ENCODE measurements at places on chromosomes 7 and 10. TPM values are rescaled to one million over a fixed set of nuclear protein-coding genes. Genes with fewer than 3 reads are reported as not detected.

MRLN gene
- not detected for total RNA-seq

FGL2 gene
- 1.3 TPM for total RNA-seq

FAM131B gene
- 3.4 TPM for total RNA-seq

PKD2L1 gene
- total RNA-seq = not detected

WNT8B gene
- not detected for total RNA-seq

TRIM73 gene
- 0.18 TPM for total RNA-seq

CALML5 gene
- not detected for total RNA-seq

SIRT1 gene
- 20.6 TPM for total RNA-seq

ZFYVE27 gene
- 12.8 TPM for total RNA-seq

LEP gene
- not detected for total RNA-seq

FFAR4 gene
- total RNA-seq = not detected

C7orf57 gene
- total RNA-seq = not detected

- peak; percentile 43 for DNase-seq
- peaks cover 6% of the 10 kb centered on the region for H3K36me3 ChIP-seq
- H3K4me3 ChIP-seq = peak within 1 kb of the TSS; percentile 64
- no peaks in the 10 kb centered on the region for H3K27me3 ChIP-seq
- peaks cover 7% of the 10 kb centered on the region for H3K4me1 ChIP-seq
Measured at GRCh38 chr7:128030654-128031611, at the start of gene LRRC4. LRRC4 (minus strand) TSS chr7:128031437; CDS start chr7:128030640, 797 bp downstream.

GRCh38 chr10:484925-485661 is 204.4 kb downstream of the DIP2C start:
- H3K4me3 ChIP-seq = peak overlapping the region; percentile 37
- H3K27me3 ChIP-seq = no peaks in the 10 kb centered on the region
- peaks cover 24% of the 10 kb centered on the region for H3K36me3 ChIP-seq
- H3K4me1 ChIP-seq = peaks cover 2% of the 10 kb centered on the region
- DNase-seq = no peak
- H3K27ac ChIP-seq = 0 out of 2 replicates have a peak overlapping the region, but pooled peaks have one; percentile 37

DNA sequence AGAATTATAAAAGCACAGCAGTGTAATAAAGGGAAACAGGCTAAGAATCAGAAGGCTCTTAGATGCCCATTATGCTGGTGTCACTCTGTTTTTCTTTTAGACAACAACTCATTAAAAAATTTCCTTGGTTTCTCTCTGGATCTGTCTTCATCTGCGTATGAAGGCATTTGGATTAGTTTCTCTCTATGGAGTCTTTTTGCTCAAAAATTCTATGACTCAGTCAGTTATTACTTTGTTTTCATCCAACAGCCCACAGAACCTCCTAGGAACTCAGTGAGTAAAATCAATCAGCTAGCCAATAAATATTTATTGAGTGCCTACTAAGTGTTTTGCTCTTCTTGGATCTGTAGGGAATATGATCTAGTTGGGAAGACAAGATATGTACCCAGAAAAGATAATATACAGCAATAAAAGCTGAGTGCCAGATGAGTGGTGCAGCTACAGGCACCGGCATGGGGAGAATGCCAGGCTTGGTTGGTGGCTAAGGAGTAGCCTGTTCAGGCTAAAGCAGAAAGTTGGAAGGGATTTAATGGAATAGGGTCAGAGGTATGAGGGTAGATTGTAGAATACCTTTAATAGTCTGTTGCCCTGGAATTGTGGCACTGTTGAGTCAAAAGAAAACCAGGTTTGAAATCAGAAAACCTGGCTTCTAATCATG is 156.2 kb downstream of the LRRC4 start:
- no peak overlapping the region for H3K4me3 ChIP-seq
- peaks cover 11% of the 10 kb centered on the region for H3K4me1 ChIP-seq
- H3K36me3 ChIP-seq = 0 out of 2 replicates have a peak, but pooled peaks cover 2% of the 10 kb centered on the region

- DNase-seq = peak; percentile 68
- peaks cover 2% of the 10 kb centered on the region for H3K27me3 ChIP-seq
- no peak overlapping the region for H3K4me3 ChIP-seq
- H3K27ac ChIP-seq = no peak overlapping the region
- no peaks in the 10 kb centered on the region for H3K36me3 ChIP-seq
- no peaks in the 10 kb centered on the region for H3K4me1 ChIP-seq
Measured at GRCh38 chr10:90587081-90587491, 270.8 kb downstream of the HTR7 start.

- no peaks in the 10 kb centered on the region for H3K4me1 ChIP-seq
- H3K4me3 ChIP-seq = no peak overlapping the region
- H3K36me3 ChIP-seq = no peaks in the 10 kb centered on the region
- no peak overlapping the region for H3K27ac ChIP-seq
- peaks cover 22% of the 10 kb centered on the region for H3K27me3 ChIP-seq
Measured at GRCh38 chr10:78571286-78571685, 497.5 kb upstream of the ZMIZ1 start.

- peaks cover 3% of the 10 kb centered on the region for H3K27me3 ChIP-seq
- DNase-seq = peak; percentile 71
- no peak overlapping the region for H3K4me3 ChIP-seq
- H3K27ac ChIP-seq = no peak overlapping the region
Measured at GRCh38 chr7:140659856-140660255, 12.9 kb upstream of the ADCK2 start.

DNA sequence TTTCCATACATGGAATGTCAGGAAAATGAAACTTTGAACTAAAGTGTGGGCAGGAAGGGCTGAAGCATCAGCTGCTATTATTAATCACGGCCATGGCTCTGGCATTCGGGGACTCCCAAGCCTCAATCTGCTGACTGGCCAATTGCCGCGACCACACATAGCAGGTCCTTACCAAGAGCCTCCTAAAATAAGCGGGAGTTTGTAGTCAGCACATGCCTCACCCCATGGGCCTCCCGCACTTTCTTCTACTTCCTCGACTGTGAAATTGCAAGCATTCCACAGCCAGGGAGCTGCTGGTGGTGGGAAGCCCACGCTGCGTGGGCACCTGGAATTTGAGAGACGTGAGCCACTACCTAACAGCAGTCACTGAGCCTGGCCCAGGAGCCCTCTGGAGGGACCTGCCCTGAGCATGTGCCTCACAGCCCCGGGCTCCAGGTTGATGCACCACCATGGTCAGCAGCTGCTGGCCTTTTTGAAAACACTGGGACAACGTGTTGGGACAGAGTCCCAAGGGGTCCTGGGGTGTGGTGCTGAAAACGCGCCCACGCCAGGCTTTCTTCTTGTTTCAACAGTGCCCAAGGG is 211.4 kb downstream of the TNS3 start:
- H3K27me3 ChIP-seq = no peaks in the 10 kb centered on the region
- peaks cover 37% of the 10 kb centered on the region for H3K36me3 ChIP-seq
- no peak overlapping the region for H3K4me3 ChIP-seq
- H3K4me1 ChIP-seq = peaks cover 8% of the 10 kb centered on the region
- H3K27ac ChIP-seq = no peak overlapping the region

GRCh38 chr7:18941207-18941606 is 176.2 kb downstream of the TWIST1 start:
- no peak overlapping the region for H3K27ac ChIP-seq
- no peaks in the 10 kb centered on the region for H3K36me3 ChIP-seq
- no peak overlapping the region for H3K4me3 ChIP-seq
- H3K4me1 ChIP-seq = no peaks in the 10 kb centered on the region
- H3K27me3 ChIP-seq = no peaks in the 10 kb centered on the region

- H3K4me1 ChIP-seq = no peaks in the 10 kb centered on the region
- peak; percentile 42 for DNase-seq
- no peaks in the 10 kb centered on the region for H3K27me3 ChIP-seq
Measured at GRCh38 chr10:74103560-74104258, 46.9 kb downstream of the AP3M1 start.

DNA sequence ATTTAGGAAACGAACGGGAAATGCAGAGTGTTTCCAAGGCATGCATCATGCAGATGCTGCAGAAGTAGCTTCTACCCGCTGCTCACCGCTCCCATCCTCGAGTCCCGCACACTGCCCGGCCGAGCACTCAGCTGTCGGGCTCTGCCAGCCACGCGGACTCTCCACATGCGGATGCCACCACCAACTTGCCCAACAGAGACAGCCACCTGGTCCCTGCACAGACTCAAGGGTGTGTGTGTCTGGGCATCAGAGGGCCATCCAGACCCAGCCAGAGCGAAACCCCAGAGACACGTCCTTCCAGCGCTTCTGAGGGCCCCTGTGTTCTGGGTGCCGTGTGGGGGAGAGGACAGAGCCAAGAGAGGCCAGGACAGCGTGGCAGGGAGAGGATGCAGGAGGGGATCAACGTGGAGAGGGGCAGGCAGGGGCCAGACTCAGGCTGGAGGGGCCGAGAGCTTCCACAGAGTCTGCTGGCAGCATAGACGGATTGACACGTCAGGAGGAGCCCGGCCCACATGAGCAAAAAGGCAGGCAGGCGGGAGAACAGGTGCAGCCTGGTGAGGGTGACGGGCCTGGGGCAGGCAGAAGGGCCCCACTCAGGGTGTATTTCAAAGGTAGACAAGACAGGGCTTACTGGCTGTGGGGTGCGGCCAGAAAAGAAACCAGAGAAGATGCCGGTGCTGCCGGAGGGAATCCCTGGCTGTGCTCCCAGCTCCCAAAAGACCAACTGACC is 18.3 kb downstream of the GPER1 start:
- H3K4me1 ChIP-seq = peaks cover 2% of the 10 kb centered on the region
- H3K36me3 ChIP-seq = no peaks in the 10 kb centered on the region
- no peak overlapping the region for H3K4me3 ChIP-seq
- no peak overlapping the region for H3K27ac ChIP-seq

- peak; percentile 88 for DNase-seq
- no peak overlapping the region for H3K4me3 ChIP-seq
- H3K4me1 ChIP-seq = peaks cover 6% of the 10 kb centered on the region
Measured at GRCh38 chr7:16978358-16979244, 96.8 kb upstream of the AGR3 start.

DNA sequence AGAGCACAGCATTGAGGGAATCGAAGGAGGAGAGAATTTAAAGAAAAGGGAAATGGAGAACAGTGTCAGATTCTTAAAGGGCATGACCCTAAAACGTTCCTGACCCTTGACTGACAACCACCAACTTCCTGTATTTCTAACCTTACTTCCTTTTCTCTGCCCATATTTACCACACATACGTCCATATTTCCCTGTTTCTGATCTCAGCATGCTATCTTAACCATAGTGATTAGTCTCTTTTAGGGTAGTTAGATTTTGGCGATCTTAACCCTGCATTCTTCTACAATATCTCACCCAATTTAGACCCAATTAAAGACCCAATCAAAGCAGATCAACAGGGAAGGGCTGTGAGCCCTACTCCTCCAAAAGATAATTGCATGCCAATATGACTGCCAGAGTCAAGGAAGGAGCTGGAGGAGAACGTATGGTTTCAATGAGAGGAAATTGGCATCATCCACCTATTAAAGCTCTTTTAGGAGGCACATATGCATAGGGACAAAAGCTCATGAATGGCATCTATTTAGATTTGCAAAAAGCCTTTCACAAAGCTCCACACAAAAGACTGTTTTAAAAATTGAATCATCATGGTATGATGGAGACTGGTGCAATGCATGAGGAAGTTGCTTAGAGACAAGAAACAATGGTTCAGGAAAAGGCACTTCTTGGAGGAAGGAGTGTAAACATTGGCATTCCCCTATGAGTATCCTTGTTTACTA is 49.0 kb upstream of the ARHGAP12 start:
- H3K27ac ChIP-seq = no peak overlapping the region
- H3K36me3 ChIP-seq = no peaks in the 10 kb centered on the region
- H3K4me1 ChIP-seq = peaks cover 4% of the 10 kb centered on the region

GRCh38 chr7:90611115-90611514 is 15.0 kb downstream of the CDK14 start:
- no peaks in the 10 kb centered on the region for H3K36me3 ChIP-seq
- peaks cover 3% of the 10 kb centered on the region for H3K4me1 ChIP-seq
- no peaks in the 10 kb centered on the region for H3K27me3 ChIP-seq
- DNase-seq = no peak
- no peak overlapping the region for H3K4me3 ChIP-seq

GRCh38 chr10:7077880-7078279 is 333.0 kb downstream of the SFMBT2 start:
- no peak overlapping the region for H3K27ac ChIP-seq
- DNase-seq = no peak
- no peaks in the 10 kb centered on the region for H3K36me3 ChIP-seq
- peaks cover 2% of the 10 kb centered on the region for H3K27me3 ChIP-seq
- no peak overlapping the region for H3K4me3 ChIP-seq

DNA sequence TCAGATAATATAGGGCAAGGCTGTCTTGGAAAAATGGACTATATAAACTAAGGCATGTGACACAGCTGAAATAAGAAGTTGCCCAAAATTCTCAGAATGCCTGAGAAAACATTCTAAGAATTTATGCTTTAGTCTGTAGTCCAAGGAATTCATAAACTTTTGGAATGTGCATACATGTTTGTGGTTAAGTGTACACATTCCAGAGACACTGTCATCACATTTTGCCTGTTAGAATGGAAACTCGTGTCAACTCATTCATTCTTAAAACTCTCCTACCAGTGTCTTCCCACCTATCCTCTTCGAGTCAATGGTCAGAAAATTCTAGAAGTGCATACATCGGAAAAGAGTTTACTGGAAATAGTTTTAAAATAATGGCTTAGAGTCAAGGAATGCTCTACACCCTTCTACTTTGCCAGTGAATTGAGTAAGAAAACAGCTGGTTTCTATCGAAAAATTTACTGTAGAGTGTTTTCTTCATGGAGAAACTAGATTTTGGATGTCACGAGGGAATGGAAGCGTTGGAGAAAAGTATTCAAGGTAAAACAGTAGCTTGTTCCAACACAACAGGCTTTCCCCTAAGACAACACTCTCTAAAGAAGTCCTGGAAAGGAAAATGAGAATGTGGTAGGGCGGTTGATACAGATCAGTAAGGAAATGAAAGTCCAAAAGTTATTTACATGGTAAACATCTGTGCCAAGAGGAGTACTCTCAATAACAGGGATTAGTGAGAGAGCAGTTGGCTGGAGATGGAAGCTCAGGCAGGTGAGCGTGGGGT is 1177.6 kb upstream of the C7orf33 start:
- peaks cover 21% of the 10 kb centered on the region for H3K4me1 ChIP-seq
- H3K27ac ChIP-seq = peak overlapping the region; percentile 92
- H3K36me3 ChIP-seq = no peaks in the 10 kb centered on the region
- DNase-seq = peak; percentile 91
- H3K27me3 ChIP-seq = no peaks in the 10 kb centered on the region
- H3K4me3 ChIP-seq = peak overlapping the region; percentile 12

DNA sequence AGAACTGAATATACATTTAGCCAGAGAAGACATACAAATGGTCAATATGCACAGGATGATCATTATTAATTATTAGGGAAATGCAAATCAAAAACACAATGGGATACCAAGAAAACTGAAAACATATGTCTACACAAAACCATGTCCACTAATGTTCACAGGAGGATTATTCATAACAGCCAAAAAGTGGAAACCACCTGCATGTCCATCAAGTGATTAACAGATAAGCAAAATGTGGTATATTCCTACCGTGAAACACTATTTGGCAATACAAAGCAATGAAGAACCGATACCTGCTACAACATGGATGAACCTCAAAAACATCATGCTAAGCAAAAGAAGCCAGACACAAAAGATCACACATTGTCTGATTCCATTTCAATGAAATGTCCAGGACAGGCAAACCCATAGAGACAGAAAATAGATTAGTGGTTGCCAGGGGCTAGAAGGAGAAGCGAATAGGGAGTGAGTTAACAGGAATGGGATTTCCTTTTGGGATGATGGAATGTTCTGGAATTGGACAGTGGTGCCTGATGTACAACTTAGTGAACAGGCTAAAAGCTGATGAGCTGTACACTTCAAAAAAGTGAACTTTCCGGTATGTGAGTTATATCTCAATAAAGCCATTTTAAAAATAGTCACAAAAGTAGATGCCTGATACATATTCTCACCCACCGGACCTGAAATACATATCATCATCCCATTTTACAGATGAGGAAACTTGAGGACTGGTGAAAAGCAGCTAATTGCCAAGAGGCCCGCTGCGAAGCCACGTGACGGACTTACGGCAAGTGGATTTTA is 33.6 kb downstream of the HIPK2 start:
- peak; percentile 40 for DNase-seq
- H3K4me1 ChIP-seq = peaks cover 46% of the 10 kb centered on the region
- no peak overlapping the region for H3K27ac ChIP-seq
- H3K27me3 ChIP-seq = no peaks in the 10 kb centered on the region

GRCh38 chr10:101272229-101272868 is 43.1 kb upstream of the LBX1 start:
- no peak overlapping the region for H3K27ac ChIP-seq
- H3K27me3 ChIP-seq = peaks cover 41% of the 10 kb centered on the region
- H3K4me3 ChIP-seq = no peak overlapping the region
- H3K4me1 ChIP-seq = no peaks in the 10 kb centered on the region
- peak; percentile 54 for DNase-seq

Measured in IMR-90 (cell line).